Right renal pelvis (tissue), 4 donors: ENCODE measurements at places on chromosomes 4 and X.
A peak's percentile ranks its signal among the peaks of the same experiment; 100 is the strongest.

- DNase-seq: no peak
Measured at GRCh38 chr4:146123231-146123630, 52.3 kb upstream of the LSM6 start.

- DNase-seq: no peak
Measured at GRCh38 chrX:39514801-39515200, 583.0 kb downstream of the BCOR start.

DNA sequence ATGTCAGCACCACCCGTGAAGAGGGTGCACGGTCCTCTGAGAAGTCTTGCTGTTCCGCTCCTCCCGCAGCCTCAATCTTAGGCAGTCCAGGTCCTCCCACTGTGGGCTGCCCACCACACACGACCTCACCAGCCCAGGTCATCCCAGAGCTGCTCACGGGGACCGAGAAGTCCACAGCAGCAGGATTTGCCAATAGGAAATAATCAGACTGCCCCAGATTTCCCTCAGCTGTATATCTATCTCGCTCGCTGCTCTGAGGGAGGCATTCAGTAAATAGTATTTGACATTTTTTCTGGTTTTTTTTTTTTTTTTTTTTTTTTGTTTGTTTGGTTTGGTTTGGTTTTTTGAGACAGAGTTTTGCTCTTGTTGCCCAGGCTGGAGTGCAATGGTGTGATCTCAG lies 83.8 kb downstream of the STOX2 start:
- DNase-seq: no peak

DNA sequence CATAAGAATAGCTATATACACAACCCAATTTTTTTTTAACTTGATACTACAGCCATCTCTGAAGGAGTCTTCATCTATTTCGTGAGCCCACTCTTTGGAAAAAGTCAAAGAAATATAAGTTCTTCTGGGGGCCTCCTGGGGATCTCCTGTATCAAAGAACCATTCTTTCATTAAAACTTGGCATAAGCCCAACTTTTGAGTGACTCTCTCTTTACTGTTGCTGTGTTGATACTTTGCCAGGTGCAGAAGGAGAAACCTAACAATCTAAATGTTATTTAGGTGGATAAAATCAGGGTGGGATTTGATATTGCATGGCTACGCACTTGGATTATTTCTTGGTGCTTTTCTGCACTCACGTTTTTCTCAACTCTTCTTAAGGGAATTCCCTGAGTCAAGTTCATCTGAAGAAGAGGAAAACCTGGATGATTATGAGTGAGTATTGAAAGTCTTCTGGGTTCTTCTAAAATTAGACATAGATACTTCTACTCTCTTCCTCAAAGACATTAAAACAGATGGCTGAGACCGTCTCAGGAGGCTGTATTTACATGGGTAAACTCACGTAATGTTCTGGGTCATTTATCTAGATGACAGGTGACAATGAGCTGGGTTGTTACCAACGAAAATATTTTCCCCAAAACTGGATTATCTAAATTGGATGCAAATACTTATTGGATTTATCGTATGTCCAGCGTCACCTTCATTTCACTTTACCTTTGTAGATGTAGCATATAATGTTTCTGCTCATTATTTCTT lies 25.2 kb downstream of the BMX start:
- DNase-seq: no peak

- DNase-seq: no peak
Measured at GRCh38 chr4:57588557-57588956, 478.4 kb upstream of the IGFBP7 start.

GRCh38 chrX:115712484-115712883 lies 151.5 kb downstream of the PLS3 start:
- no peak for DNase-seq

GRCh38 chr4:55795341-55795740 lies 24.2 kb upstream of the EXOC1L start:
- no peak for DNase-seq

- no peak for DNase-seq
Measured at GRCh38 chr4:7393601-7394575, 40.8 kb downstream of the PSAPL1 start.

GRCh38 chr4:141789716-141790115 lies 153.3 kb downstream of the IL15 start:
- no peak for DNase-seq

- peak; percentile 83 for DNase-seq
Measured at GRCh38 chr4:104494822-104495559, at the start of gene CXXC4. Gene CXXC4, minus strand, starts transcription at chr4:104494894. Its CDS starts 3,092 bp downstream, at chr4:104491802.

- DNase-seq: no peak
Measured at GRCh38 chr4:70943114-70943513, 40.9 kb downstream of the MOB1B start.

DNA sequence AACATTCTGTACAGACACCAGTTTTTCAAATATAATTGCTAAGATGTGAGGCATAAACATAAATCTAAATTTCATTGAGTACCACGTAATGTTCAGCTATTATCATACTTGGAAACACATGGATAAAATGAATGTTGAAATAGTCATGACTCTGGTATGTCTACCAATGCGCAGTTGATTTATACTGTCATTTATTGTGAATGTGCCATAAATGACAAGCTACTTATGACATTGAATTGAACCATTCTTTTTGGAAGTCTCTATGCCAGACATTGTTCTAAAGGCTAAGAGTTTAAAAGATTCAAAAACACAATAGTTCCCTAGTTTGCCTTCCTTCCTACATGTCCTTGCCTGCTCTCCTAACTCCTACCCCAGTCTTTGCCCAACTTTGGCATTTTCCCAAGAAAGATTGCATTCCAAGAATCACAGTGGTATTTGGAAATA lies 96.6 kb upstream of the DMD start:
- DNase-seq: no peak

GRCh38 chrX:8971116-8971515 lies 62.8 kb downstream of the FAM9B start:
- no peak for DNase-seq

GRCh38 chr4:16000708-16001483 lies 37.9 kb upstream of the FGFBP2 start:
- no peak for DNase-seq

DNA sequence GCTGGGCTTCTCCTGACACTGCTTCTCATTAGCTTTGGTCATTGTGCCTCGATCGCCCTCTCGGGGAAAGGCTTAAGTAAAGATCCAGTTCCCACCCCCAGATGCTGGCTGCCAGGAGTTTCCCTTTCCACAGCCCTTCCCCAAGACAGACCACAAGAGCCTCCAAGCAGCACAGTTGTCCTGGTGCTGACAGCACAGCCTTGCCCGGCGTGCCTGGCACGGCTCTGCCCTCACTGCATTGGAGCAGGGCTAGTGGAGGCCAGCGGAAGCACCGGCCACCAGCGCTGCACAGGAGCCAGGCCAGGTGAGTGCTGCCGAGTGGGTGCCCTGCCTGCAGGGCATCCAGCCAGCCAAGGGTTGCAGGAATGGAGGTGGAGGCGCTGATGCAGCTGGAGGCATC lies 9.7 kb upstream of the MSANTD1 start:
- no peak for DNase-seq

DNA sequence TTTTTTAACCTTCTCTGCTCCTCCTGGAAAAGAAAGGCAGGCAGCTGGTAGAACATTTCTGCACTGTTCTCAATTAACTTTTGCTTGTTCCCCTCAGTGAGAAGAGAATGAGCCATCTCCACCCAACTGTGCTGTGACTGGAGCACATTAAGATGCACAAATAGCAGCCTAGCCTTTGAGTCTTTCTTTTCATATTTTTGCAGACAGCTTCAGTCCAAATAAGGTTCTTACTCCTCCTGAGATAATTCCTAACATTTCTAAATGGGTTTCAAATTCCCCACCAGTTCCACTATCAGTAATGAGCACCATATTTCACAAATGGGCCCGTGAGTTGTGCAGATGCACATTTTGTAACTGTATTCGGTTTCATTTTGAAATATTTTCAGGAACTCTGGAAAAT lies 118.6 kb downstream of the SPCS3 start:
- no peak for DNase-seq

- no peak for DNase-seq
Measured at GRCh38 chrX:1589356-1590130, 1.9 kb upstream of the AKAP17A start.

DNA sequence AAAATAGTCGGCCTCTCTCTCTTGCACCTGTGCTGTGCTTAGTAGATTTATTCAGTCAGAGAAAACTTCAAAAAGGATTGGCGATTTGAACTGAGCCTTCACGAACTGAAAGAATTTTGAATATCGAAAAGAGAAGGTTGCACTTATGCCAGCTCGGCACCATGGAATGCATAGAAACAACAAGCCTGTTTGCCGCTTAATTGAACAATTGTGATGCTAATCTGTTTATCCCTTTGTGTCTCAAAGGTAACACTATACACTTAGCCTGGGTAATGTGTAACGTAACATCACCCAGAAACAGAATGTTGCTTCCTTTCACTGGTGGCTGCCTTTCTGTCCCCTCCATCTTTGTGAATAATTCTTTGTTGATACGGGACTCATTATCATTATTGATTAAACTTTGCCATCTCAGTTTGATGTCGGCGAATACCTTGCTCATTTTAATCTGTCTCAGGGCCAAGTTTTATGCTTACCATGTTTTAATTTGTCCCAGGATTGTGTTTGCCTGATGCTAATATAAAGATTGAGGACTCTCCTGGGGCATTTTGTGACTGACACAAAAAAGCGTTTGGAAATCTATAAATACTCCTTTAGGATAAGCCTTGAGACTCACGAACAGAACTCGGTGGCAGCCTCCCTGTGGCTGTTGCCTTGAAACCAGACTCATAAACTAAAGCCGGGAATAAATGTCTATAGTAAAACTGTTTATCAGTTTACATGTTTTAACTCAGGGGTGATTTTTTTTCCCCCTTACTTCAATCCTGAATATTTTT lies 400.5 kb downstream of the RAPGEF2 start:
- no peak for DNase-seq

GRCh38 chr4:113604955-113605354 lies 156.6 kb downstream of the CAMK2D start:
- DNase-seq: no peak

- DNase-seq: no peak
Measured at GRCh38 chrX:17655211-17656034, 81.9 kb upstream of the SCML1 start.

GRCh38 chrX:105744291-105744690 lies 78.0 kb upstream of the NRK start:
- DNase-seq: no peak

GRCh38 chr4:108126806-108127205 lies 41.9 kb downstream of the LEF1 start:
- no peak for DNase-seq

DNA sequence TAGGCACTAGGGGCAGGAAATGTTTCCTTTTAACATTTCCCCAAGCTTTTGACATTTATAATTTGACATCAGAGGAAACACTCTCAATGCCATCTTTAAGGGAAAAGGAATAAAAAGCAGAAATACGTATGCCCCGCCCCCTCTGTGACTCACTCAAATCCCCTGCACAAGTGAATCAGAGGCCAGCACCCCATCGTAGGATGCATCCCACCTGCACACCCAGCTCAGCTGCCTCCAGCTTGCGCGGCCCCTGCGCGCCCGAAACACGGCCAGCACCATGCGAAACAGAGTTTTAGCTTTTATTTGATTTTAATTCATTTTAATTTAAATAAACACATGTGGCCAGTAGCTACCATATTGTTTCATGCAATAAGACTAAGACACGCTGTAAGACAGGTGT lies 29.5 kb downstream of the ABLIM2 start:
- no peak for DNase-seq

GRCh38 chr4:110516106-110516922 lies 40.4 kb downstream of the ENPEP start:
- DNase-seq: peak; percentile 46

DNA sequence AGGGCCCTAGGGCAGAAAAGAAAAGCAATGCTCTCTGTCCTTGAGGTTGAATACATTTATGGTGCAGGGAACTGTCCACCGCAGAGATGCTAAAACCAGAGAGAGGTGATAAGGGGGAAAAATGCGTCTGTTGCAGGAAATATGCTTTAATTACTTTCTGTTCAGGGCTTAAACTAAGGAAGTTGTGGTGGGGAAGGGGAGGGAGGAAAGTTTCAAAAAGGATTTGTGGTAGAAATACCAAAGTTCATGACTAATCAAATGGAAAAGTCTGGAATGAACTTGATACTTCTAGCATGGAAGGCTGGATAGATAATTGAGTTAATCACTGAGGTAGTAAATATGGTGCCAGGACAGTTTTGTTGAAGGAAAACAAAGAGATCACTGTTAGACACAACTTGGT lies 99.0 kb downstream of the ASB9 start:
- DNase-seq: no peak

DNA sequence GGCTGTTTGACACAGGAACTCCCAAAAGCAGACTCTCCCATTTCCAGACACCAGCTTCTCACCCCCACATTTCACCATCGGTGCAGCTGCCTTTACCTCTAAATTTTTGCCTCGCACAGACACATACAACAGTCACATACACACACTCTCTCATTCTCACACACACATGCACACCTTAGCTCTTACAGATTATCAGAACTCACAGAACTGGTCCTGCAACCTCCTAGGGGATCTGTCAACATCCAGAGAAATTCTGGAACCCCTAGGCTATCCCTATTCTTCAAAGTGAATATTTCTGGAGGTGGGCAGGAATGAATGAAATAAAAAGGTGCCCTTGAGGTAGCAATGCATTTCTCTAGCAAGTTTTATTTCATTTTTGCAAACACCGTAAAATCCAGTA lies 4.1 kb downstream of the HS6ST2 start:
- DNase-seq: no peak

DNA sequence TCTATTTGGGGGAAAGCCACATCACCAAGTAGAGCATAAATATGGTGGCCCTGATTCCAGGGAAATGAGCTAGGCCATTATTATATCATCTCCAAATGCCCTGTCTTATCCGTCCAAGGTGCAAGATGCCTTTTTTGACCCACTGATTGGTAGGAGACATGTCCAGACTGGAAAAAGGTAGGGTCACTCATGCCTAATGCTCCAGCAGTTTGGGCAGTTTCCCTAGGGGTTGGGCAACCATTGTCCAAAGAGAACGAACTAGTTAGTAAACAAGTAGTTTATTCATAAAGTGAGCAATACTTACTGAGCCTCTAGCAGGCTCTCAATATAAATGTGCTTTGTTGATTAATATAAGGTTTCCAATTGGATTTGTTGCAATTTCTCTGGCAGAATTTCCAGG lies 6.2 kb downstream of the FHDC1 start:
- no peak for DNase-seq

DNA sequence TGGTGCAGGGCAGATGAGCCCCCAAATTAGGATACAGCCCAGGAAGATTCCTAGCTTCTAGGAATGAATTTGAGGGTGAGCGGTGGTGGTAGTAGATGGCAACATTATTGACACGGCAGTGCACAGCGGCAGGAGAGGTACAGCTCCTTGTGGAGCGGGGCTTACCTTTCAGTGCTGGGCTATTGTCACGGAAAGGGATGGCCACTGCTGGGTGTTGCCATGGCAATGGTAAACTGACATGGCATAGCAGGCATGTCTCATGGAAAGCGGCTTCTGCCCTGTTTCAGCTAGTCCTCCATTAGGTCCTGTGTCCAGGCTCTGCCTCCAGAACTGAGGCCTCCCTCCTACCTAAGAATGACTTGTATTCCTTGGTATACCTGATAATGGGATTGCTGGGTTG lies 81.8 kb upstream of the WDR1 start:
- DNase-seq: no peak

- DNase-seq: no peak
Measured at GRCh38 chrX:42269186-42269585, 345.8 kb upstream of the CASK start.

GRCh38 chr4:150855981-150856510 lies 159.0 kb downstream of the LRBA start:
- DNase-seq: no peak

GRCh38 chr4:123469245-123469644 lies 72.7 kb downstream of the SPRY1 start:
- DNase-seq: no peak

GRCh38 chr4:25722964-25723363 lies 67.3 kb downstream of the SLC34A2 start:
- DNase-seq: no peak
